Suprapubic skin (tissue), 4 donors: ENCODE measurements at places on chromosomes 11 and 22.

GRCh38 chr11:95229199-95229992, 1.6 kb downstream of the SESN3 start:
- no peak for DNase-seq
- no peaks in the 10 kb centered on the region for H3K27me3 ChIP-seq
- H3K36me3 ChIP-seq: no peaks in the 10 kb centered on the region
- peak overlapping the region; percentile 92 for H3K27ac ChIP-seq
- H3K4me3 ChIP-seq: peak overlapping the region; percentile 96

DNA sequence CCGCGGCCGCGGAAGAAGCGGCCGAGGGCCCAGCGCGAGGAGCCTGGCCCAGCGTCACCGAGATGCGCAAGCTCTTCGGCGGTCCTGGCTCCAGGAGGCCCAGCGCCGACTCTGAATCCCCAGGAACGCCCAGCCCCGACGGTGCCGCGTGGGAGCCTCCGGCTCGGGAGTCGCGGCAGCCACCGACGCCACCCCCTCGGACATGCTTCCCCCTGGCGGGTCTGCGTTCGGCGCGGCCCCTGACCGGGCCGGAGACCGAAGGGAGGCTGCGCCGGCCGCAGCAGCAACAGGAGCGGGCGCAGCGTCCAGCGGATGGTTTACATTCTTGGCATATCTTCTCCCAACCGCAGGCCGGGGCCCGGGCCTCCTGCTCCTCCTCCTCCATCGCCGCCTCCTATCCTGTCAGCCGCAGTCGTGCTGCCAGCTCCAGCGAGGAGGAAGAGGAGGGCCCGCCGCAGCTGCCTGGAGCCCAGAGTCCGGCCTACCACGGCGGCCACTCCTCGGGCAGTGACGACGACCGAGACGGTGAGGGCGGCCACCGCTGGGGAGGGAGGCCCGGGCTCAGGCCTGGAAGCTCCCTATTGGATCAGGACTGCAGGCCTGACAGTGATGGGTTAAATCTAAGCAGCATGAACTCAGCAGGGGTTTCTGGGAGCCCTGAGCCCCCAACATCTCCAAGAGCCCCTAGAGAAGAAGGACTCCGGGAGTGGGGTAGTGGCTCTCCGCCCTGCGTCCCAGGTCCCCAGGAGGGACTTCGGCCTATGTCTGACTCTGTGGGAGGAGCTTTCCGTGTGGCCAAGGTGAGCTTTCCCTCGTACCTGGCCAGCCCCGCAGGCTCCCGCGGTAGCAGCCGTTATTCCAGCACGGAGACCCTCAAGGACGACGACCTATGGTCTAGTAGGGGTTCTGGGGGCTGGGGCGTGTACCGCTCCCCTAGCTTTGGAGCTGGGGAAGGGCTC, 1.2 kb downstream of the ARHGEF17 start:
- no peaks in the 10 kb centered on the region for H3K36me3 ChIP-seq
- no peaks in the 10 kb centered on the region for H3K27me3 ChIP-seq
- H3K4me1 ChIP-seq: peaks cover 48% of the 10 kb centered on the region
- H3K4me3 ChIP-seq: peak overlapping the region; percentile 63
- DNase-seq: peak; percentile 92

DNA sequence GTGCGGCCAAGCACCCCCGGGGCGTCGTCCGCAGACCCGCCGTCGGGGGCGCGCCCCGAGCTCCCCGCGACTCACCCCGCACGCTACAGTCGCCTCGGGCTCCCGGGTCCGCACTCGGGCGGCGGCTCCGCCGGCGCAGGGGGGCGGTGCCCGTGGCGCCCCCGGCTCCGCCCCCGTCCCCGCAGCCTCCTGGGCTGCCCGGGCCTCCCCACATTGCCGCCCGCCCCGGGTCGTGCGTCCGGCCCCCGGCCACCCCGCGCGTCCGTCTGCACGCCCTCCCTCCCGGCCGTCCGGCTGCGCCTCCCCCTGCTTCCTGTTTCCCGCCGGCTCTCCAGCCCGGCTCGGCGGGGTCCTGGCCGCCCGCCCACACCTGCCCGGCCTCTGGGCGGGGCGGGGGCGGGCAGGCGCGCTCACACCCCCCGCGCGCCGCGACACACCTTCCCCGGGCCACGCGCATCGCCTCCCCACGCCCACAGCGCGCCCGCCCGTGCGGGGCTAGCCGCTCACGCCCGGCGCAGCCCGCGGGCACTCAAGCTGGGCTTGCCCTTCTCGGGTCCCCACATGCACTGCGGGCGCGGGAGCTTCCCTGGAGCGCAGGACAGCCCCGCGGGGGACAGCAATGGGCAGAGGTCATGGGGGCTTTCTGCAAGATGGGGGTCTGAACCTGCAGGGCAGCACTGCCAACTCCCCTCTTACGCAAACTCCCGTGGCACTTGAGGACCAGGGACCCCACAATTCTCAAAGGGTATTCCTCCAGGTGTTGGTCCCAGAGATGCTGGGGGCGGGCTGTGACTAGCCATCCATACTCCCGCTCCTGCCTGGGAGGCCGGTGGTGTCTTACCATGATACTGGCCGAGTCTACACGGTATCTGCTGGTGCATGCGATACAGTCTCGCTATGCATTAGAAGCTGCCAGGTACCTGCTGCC, at the start of gene CARD10:
Gene CARD10 (minus strand): TSS at position 148 of the 928 bp plus-strand sequence. CDS start 215 bp downstream, outside the sequence.
- peaks cover 26% of the 10 kb centered on the region for H3K4me1 ChIP-seq
- H3K4me3 ChIP-seq: peak within 1 kb of the TSS; percentile 75
- H3K27me3 ChIP-seq: peaks cover 28% of the 10 kb centered on the region

- no peaks in the 10 kb centered on the region for H3K27me3 ChIP-seq
- peak within 1 kb of the TSS; percentile 99 for H3K27ac ChIP-seq
- peak; percentile 93 for DNase-seq
- H3K36me3 ChIP-seq: no peaks in the 10 kb centered on the region
- H3K4me3 ChIP-seq: peak within 1 kb of the TSS; percentile 72
Measured at GRCh38 chr11:33257160-33257896, at the start of gene HIPK3. Gene HIPK3, plus strand, starts transcription at chr11:33257381.

DNA sequence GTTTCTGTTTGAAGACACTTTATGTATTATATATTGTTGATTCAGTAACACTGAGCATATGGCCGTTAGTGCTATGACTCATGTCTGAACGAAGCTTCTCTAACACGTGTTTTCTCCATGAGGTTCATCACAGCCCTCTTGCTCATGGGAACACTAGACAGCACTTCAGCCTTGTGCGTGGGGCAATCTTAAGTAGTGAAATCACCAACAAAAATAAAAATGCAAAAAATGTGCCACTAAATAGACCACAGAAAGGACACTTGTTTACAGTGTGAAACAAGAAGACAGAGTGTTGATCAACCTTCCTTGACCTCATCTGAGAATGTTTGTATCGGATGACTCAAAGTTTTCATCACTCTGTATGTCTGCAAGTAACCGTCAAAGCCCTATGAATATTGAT, 94.5 kb downstream of the FDX1 start:
- no peak for DNase-seq
- no peaks in the 10 kb centered on the region for H3K36me3 ChIP-seq
- no peak overlapping the region for H3K4me3 ChIP-seq
- H3K27me3 ChIP-seq: no peaks in the 10 kb centered on the region
- peaks cover 8% of the 10 kb centered on the region for H3K4me1 ChIP-seq
- no peak overlapping the region for H3K27ac ChIP-seq

DNA sequence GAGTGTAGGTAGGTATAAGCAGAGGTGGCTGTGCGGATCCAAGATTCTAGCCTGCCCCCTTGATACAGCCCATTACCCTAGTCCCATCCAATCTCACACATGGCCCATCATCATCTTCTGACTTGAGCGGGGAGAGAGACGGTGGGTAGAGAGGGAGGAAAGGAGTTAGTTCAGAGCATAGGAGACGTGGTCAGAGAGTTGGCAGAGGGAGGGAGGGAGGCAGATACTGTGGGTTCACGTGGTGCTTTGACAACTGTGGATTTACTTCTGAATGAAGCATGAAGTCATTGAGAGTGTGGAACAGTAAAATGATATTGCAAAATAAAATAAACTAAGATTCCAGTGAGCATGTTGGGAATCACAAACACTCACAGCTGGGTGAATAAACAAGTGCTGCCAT, 31.4 kb upstream of the VPREB1 start:
- H3K4me3 ChIP-seq: no peak overlapping the region
- DNase-seq: no peak
- H3K36me3 ChIP-seq: no peaks in the 10 kb centered on the region

GRCh38 chr11:10144954-10145353, 149.1 kb downstream of the SBF2 start:
- H3K4me1 ChIP-seq: peaks cover under 1% of the 10 kb centered on the region
- DNase-seq: no peak

GRCh38 chr11:76589964-76590950, 80.3 kb downstream of the LRRC32 start:
- peaks cover 6% of the 10 kb centered on the region for H3K4me1 ChIP-seq
- no peak overlapping the region for H3K4me3 ChIP-seq
- no peaks in the 10 kb centered on the region for H3K36me3 ChIP-seq
- DNase-seq: no peak
- H3K27me3 ChIP-seq: no peaks in the 10 kb centered on the region

- no peak for DNase-seq
- H3K4me1 ChIP-seq: no peaks in the 10 kb centered on the region
Measured at GRCh38 chr11:7353100-7353499, 101.4 kb downstream of the SYT9 start.

DNA sequence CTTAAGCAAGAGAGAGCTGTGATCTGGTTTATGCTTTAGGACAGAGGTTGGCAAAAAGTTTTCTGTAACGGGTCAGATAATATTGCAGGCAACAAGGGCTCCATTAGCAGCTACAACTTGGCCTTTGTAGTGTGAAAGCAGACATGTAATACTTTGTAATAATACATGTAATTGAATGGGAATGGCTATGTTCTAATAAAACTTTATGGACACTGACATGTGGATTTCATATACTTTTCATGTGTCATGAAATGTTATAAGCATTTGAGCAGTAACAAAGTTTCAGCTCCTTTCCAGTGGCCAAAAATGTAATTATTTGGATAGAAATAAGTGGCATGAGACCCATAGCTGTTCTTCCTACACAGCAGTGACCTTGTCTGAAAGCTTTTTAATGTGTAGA, 3.1 kb downstream of the DYNC2H1 start:
- no peak overlapping the region for H3K4me3 ChIP-seq
- H3K36me3 ChIP-seq: peaks cover 7% of the 10 kb centered on the region
- H3K27me3 ChIP-seq: no peaks in the 10 kb centered on the region
- DNase-seq: no peak
- no peak overlapping the region for H3K27ac ChIP-seq

DNA sequence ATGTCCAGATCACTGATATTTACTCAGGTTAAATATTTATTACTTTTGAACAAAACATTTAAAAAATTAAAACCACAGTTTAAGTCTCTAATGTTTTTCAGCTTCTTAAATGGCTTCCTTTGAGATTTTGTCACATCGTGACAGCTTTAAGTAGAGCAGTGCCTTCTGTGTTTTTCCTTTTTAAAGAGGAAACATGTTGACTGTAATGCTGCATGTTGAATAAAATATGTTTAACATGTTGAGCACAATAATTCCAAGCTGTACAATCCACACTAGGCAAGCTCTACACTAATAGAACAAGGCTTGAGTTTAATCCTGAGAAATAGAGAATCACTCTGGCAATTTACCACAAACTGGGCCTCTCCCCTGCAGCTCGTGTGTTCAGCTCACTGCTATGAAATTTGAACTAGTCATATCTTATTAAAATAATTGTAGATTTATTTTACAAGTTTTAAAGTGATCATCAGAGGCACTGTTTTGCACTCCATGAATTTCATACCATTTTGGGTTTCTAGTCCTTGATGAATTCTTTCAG, 368.3 kb downstream of the SOX6 start:
- H3K36me3 ChIP-seq: no peaks in the 10 kb centered on the region
- no peak overlapping the region for H3K27ac ChIP-seq
- no peak for DNase-seq
- no peaks in the 10 kb centered on the region for H3K4me1 ChIP-seq
- no peaks in the 10 kb centered on the region for H3K27me3 ChIP-seq

- no peaks in the 10 kb centered on the region for H3K36me3 ChIP-seq
- H3K27me3 ChIP-seq: no peaks in the 10 kb centered on the region
- H3K4me3 ChIP-seq: no peak overlapping the region
Measured at GRCh38 chr11:83036701-83037100, 35.0 kb downstream of the RAB30 start.

DNA sequence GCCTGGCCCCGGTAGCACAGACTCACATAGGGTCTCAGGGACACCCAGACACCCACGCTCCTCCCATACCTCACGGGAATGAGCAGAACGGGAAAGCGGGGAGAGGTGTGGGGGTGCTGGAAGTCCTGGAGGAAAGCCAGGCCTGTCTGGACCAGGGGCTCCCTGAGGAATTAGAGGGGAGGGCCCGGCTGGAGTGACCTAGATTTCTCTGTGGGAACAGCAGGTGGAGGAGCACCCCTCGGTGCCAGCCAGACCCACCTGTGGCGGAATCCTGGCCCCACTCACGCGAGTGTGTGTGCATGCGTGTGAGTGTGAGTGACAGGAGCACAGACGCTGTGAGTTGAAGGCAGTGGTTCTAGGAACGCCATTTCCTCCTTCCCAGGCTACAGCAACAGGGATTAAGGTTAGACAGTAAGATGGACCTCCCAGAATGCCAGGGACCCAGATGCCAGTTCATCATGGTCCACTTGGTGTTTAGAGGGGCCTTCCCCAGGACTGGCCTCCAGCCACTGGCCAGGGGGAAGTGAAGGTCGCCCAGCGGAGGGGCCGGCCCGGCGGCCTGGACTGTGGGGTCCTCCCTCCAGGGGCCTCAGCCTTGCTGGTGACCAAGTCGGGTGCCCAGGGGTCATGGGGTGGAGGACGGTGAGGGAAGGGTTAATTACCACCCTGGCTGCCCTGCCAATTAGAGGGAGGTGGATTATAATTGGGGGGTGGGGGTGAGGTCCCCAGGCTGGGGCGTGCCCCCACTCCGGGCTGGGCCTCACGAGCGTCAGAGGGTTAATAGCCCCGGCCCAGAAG, 1.0 kb downstream of the PKP3 start:
- H3K27ac ChIP-seq: peak overlapping the region; percentile 92
- no peak for DNase-seq
- peak overlapping the region; percentile 58 for H3K4me3 ChIP-seq
- H3K36me3 ChIP-seq: peaks cover 21% of the 10 kb centered on the region

- no peaks in the 10 kb centered on the region for H3K27me3 ChIP-seq
- peaks cover 24% of the 10 kb centered on the region for H3K36me3 ChIP-seq
- no peak overlapping the region for H3K4me3 ChIP-seq
- peaks cover 13% of the 10 kb centered on the region for H3K4me1 ChIP-seq
Measured at GRCh38 chr11:5679811-5680210, 5.1 kb downstream of the TRIM5 start.

GRCh38 chr22:43202756-43203410, 15.9 kb upstream of the TTLL12 start:
- DNase-seq: no peak
- no peak overlapping the region for H3K4me3 ChIP-seq

DNA sequence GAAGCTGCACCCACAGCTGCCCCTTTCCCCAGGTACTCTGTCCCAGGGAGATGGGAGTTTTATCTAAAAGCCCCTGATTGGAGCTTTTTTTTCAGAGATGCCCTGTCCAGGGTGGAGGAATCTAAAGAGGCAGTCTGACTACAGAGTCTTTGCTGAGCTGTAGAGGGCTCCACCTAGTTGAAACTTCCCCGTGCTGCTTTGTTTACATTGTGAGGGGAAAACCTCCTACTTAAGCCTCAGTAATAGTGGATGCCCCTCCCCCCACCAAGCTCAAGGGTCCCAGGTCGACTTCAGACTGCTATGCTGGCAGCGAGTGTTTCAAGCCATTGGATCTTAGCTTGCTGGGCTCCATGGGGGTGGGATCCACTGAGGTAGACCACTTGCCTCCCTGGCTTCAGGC, 470.1 kb upstream of the LARGE1 start:
- no peaks in the 10 kb centered on the region for H3K27me3 ChIP-seq
- no peak for DNase-seq
- no peaks in the 10 kb centered on the region for H3K4me1 ChIP-seq
